ENCODE measurements at places on chromosomes 4 and X.

- DNase-seq: no peak
Measured at GRCh38 chrX:18833071-18833731, 125.8 kb downstream of the PPEF1 start.

DNA sequence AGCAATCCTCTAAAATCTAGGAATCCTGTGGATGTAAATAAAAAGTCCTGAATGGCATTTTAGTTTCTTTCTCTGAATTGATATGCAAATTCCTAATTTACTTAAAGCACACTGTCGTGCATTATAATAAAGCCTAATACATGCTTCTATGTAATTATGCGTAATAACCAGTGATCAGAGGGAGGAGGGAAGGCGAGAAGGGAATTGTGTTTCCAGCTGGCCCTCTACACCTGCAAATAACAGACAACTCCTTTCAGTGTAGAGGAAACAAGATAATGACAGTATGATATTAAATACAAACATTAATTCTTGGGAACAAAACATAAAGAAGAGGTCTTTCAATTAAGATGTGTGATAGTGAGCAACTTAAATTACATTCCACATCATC, 419.6 kb upstream of the LCORL start:
- no peak for DNase-seq

DNA sequence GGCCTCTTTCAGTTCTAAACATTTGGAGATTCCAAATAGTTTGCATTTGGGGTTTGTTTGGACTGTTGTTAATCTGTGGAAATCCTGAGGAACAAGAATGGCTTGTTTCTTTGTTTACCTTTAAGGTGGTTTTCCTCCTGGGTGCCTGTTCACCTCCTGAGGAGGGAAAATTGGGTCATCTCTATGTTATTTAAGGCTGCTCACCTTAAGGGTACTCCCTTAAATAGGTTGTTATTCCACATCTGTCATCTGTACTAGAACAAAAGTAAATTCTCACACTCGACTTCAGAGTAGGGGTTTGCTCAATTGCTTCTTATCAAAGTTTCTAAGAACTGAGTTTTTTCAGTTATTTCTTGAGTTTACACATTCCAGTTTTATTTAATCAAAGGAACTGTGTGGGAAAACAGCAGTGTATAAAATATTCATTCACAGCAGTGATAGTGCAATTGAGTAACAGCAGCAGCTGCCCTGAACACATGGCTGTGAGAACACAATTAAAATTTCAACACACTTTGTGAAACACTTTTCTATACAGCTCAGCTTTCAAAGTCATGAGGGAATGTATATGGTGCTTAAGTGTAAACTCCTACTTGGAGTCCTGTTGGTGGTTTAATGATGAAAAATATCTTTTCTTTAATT, 238.5 kb upstream of the PGRMC2 start:
- DNase-seq: no peak

DNA sequence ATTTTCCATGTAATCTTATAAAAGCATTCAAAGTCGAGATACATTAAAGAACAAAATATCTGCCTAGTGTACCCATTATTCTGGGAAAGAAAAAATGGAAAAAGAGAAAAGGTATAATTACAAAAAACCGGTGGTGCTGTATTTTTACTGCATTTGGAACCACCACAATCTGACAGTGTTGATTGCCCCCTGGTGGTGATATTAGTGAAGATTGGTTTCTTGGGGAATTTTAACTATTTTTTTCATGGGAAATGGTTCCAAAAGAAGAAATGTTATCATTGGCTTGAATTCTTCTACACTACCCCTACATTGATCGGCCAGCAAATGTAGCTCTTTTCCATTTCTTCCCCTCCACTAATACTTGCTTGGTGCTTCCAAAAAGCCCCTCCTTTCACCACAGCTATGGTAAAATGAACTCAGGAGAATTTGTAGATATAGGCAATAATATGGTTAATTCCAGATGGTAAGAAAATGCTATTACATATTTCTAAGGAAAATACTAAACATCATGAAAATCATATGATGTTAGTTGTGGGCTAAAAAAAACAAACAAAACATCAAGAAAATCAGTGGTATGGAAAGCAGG, 50.0 kb downstream of the COX18 start:
- DNase-seq: no peak

DNA sequence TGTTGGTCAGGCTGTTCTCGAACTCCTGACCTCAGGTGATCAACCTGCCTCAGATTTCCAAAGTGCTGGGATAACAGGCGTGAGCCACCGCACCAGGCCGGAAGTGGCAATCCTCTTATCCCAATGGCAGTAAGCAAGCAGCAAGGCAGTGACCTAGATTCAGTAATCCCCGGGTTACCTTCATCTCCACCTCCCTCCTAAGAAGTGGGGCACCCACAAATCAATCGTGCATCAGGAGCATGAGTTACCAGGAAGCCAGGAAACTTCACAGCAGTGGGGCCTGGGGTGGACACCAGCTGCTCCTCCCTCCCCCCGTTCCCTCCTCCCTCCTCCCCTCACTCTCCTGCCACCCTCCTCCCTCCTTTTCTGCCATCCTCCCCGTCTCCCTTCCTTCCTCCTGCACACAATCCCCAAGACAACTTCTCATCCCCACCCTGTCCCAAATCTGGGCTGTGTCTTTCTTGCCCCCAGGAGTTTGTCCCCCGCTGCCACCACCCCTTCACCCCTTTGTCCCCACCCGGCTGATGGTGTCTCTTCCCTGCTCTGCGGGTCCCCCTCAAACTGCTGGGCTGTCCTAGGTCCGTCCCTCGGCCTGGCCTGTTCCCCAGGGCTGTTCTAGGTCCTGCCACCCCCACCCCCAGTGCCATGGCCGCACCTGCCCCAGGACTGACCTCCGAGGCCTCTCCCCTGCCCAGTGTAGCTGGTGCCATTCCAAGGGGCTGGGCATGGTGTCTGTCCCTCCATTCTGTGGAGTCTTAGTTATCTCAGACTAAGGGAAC, 2.2 kb downstream of the PDE6B start:
- DNase-seq: no peak

DNA sequence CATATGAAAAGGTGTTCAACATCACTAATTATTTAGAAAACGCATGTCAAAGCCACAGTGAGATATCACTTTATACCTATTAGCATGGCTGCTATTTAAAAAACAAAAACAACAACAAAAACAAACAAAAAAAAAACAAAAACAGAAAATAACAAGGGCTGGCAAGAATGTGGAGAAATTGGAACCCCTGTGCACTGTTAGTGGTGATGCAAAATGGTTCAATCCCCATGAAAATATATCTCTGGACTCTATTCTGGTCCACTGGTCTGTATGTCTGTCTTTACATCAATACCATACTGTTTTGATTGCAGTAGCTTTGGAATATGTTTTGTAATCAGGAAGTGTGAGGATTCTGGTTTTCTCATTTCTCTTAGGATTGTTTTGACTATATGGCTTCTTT, 43.6 kb upstream of the SPP1 start:
- DNase-seq: no peak

- DNase-seq: no peak
Measured at GRCh38 chrX:109793191-109793590, 60.1 kb upstream of the ACSL4 start.

- no peak for DNase-seq
Measured at GRCh38 chr4:41466249-41466648, 71.7 kb upstream of the LIMCH1 start.

GRCh38 chrX:106035064-106035463, 3.5 kb downstream of the SERPINA7 start:
- DNase-seq: no peak

- no peak for DNase-seq
Measured at GRCh38 chr4:21769404-21770147, 179.0 kb downstream of the KCNIP4 start.

GRCh38 chr4:86633854-86634253, 39.7 kb downstream of the PTPN13 start:
- no peak for DNase-seq

DNA sequence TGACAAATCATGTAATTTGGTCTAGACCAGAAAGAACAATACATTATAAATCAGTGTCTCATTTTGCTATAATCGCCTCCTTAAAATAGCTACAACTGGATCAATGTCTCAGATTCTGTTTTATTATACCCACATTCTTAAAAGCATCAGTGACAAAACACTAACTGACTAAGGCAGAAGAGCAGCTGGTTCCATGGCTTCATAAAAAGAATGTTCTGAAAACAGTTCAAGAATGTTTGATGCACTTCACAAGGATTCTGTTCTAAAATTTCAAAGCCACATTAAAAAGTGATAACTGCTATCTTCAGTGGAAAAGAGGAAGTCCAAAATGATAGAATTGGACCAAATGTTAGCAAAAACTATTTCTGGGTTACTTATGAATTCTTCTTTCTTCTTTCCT, 69.8 kb downstream of the COL25A1 start:
- DNase-seq: no peak

DNA sequence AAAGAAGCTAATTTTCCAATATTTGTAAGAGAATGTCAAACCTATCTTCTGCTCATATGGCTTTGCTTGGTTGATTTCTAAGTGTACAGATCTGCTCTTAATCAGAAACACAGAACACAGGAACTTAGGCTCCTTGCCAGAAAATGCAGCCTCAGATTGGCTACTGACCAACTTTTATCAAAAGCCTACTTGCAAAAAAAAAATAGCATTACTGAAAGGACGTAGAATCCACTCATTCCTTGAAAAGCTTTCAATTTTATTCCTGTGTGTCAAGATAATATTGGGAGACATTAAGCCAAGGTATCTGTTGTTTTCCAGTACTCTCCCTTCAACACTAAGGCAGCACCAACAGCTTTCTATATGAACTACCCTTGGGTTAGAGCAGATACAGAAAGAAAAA, 127.6 kb upstream of the INTU start:
- no peak for DNase-seq

DNA sequence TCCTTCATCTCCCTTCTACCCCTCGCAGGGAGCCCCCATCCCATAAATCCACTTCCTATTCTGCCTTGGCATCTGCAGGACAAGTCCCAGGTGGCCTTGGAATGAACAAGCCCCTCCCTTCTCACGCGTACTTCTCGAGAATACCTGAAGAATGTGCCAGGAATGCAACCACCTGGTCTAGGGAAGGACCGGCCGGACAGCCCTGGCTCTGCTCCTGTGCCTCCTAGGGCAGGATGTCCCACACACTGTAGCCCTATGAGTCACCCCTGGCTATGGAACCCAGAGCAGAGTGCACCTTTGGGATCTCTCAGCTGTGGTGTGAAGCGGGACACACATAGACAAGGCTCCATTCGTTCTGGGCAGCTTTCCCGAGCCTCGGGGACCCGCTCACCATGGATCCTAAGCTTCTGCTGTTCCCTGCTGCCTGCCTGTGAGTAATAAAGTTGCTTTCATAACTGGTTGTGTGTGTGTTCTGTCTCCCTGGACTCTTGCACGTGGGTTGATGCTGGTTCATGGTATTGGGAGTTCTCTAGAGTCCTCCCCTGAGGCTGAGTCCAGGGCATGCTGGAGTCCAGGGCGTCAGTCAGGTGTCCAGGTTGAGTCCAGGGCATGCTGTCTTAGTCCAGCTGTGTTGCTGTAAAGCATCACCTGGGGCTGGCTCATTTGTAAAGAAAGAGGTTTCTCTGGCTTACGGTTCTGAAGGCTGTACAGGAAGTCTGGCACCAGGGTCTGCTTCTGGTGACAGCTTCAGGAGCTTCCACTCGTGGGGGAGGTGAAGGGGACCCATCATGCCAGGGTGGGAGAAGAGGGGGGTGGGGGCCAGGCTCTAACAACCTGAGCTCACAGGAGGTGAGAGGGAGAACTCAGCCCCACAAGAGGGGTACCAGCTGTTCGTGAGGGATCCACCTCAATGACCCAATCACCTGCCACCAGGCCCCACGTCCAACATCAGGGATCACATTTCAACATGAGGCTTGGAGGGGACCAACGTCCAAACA, 7.4 kb upstream of the PDE6B start:
- no peak for DNase-seq

- no peak for DNase-seq
Measured at GRCh38 chr4:121148000-121148399, 16.1 kb downstream of the TNIP3 start.

DNA sequence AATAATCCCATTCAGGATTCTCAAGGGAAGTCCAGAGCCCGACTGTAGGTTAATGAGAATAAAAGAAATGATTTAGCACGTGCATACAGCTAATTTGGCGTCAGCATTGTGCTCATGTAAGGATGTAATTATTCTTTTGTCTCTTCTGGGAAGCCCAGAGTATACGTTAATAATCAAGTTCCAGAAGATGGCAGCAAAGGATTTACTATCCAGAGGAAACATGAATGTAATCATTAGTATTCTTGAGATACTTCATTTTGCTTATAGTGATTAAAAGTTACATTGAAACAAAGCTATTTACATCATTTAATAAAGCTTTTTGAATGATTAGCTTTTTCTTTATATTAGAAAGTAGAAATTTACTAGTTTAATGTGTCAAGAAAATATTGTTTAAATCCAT, 27.1 kb upstream of the MAP9 start:
- no peak for DNase-seq

DNA sequence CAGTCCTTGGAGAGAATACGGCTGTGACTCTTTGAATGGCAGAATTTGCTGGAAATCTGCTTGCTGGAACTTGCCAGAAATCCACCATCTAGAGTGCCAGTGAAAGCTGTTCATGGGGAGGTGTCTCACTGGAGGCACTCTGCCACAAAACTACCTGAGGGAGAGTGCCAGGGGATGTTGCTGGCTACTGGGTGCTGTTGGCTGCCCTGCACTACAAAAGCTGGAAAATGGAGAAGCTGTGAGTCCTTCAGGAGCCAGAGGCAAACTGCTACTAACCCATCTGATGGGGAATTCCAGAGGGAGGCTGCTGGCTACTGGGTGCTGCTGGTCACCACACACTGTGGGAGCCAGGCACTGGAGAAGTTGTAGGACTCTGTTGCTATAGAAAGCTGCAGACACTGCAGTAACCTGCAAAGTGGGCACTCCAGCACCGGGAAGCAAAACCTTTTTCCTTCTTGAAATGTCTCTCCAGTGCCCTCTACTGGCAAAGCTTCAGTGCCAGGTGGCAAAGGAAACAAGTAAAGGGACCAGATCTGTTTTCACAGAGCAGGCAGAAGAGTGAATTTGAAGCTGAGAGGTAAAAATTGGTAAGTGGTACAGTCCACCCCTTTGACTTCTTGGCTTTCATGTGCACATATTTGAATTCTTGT, 47.8 kb upstream of the HSD17B10 start:
- no peak for DNase-seq

- DNase-seq: no peak
Measured at GRCh38 chr4:99624141-99624719, 33.4 kb downstream of the C4orf54 start.

DNA sequence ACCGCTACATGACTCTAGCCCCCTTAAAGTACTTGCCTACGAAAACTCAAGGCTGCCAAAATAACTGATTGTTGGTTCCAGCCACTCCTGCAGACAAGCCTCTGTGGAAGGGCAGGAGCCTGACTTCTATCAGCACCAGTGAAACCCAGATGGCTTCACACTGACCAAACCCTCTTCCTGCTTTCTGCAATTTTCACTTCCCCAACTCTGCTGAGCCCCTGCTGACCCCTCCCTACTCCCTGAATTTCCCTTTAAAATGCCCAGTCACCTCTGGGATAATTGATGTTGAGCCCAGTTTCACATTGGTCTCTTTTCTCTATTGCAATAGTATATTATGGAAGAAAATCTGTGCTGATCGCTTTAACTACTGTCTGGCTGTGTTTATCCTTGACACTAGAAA, 61.6 kb upstream of the STS start:
- no peak for DNase-seq

All from esophagus squamous epithelium (tissue), 5 donors.